ENCODE measurements at places on chromosomes 13 and 19.

DNA sequence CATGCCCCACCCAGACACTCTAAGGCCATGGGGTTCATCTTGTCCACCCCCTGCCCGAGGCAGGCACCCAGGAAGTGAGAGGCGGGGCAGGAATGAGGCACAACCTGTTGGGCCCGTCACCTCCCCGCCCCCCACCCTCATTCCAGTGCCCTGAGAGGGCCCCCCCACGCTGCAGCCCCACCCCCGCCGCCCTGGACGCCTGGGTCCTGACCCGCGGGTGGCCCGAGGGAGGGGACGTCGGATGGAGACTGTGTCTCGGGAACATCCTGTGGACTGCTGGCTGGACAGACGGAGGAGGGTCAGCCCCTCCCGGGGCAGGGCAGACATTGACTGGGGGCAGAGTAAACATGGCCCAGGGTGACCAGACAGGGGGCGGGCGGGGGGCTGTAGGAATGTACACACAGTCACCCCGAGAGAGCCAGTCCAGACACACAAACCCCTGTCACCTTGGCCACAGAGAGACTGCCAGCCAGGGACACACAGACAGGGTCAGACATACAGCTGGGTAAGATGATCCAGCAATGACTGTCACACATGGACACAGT lies 7.4 kb upstream of the JUNB start:
- no peak for DNase-seq

DNA sequence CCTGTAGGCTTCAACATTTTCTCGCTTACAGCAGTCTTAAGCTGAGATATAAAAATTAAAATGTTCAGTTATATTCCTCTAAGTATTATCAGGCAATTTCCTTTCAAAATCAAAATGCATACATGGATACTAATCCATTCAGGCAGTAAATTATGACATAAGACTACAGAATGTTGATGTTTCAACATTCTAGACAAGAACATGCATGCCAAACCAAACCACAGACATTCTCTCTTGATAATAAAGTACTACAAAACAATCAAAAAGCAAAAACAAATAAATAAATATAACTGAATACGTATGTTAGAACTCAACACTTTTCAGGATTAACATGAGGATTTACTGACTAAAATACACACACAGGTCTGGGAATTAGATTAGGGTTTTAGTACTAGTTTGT lies 7.7 kb downstream of the DIS3 start:
- no peak for DNase-seq

- no peak for DNase-seq
These were observed 17.3 kb downstream of the HMGB1 start for GRCh38 chr13:30448441-30448840.

DNA sequence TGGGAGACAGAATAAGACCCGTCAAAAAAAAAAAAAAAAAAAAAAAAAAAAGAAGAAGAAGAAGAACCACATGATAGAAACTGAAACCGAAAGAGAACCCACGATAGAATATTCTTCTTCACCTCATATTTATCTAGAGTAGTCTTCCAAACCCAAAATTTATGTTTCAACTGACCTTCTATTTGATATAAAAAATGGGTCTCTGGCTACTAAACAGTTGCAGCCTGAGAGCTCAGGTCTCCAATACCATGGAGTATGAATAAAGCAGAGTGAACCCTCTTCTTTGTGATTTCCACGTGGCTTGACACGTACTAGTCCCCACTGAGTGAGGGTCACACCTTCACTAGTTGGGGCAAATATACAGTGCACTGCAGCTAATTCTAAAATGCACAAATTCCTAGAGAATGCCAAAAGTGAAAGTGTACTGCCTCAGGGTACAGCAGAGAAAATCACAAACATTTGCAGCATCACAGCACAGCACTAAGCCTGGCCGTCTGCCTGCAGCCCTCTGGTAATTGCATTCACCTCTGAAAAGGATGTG lies 30.8 kb upstream of the RFC3 start:
- no peak for DNase-seq

- no peak for DNase-seq
These were observed 43.9 kb downstream of the RAP2A start for GRCh38 chr13:97477844-97478243.

- no peak for DNase-seq
These were observed 83.1 kb downstream of the TNFSF13B start for GRCh38 chr13:108352599-108352998.

DNA sequence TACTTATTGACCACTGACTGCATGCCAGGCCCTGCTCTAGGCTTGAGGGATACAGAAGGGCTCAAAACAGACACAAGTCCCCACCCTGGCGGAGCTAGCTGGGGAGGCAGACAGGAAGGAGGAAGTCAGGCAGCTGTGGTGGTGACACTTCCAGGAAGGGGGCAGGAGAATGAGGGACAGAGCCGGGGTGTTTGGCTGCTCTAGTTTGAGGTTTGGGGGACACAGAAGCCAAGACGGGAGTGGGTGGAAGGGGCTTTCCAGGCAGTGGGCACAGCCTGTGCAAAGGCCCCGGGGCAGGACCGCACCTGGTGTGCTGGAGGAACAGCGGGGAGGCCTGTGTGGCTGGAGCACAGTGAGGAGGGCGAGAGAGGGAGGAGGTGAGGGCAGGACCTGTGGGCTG lies 4.0 kb downstream of the MRPL54 start:
- no peak for DNase-seq

GRCh38 chr13:99214232-99214631 lies 13.6 kb downstream of the UBAC2 start:
- peak; percentile 50 for DNase-seq

DNA sequence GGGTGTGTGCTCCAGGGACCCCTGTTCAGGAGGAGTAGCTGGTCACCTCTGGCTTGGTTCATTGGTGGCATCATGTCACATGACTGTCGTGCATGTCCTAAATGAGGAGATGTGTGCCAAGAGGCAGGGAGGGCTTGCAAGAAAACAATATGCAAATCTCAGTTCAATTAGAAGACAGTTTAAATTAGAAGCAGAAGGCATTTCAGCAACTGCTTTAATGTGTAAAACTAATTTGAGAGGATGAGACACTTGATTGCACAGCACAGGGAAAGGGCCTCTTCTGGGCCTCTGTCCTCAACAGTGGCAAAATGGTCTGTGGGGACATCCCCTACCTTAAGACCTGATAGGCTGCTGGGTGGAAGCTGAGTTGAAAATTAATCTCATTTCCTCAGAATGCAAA lies 54.6 kb downstream of the SPATA13 start:
- peak; percentile 12 for DNase-seq

DNA sequence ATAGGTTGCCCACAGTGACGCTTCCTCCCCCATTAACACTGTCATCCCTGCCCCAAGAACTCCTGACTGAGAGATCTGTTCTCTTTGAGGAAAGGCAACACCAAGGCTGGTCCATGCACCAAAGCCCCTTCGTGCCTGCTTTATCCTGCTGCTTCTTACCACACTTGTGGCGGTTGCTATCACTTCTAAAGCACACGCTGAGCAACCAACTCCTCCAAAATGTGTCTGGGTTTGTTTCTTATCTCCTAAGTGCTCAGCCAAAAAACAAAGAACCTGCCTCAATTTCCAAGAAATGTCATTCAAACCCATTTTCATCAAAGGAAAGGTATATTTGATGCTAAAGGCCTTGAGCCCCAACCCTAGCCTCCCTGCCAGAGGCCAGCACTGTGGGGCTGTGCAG lies 14.6 kb downstream of the ATP7B start:
- DNase-seq = no peak

DNA sequence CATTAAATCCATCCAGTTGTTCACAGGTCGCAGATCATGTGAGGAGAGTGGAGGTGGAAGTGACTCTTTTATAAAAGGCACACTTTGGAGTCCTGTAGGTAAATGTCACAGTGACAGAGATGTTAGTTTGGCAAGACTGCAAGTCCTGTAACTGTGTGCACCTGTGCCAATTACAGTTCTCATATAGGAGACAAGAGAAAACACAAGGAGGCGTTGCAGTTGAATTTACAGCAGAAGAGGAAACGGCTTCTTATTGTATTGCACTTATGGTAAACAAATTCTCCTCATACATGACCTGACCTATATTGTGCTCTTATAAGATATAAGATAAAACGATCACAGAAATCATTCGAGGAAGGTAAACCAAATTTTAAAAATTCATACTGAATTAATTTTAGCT lies 732.8 kb upstream of the SLC10A2 start:
- DNase-seq = no peak

DNA sequence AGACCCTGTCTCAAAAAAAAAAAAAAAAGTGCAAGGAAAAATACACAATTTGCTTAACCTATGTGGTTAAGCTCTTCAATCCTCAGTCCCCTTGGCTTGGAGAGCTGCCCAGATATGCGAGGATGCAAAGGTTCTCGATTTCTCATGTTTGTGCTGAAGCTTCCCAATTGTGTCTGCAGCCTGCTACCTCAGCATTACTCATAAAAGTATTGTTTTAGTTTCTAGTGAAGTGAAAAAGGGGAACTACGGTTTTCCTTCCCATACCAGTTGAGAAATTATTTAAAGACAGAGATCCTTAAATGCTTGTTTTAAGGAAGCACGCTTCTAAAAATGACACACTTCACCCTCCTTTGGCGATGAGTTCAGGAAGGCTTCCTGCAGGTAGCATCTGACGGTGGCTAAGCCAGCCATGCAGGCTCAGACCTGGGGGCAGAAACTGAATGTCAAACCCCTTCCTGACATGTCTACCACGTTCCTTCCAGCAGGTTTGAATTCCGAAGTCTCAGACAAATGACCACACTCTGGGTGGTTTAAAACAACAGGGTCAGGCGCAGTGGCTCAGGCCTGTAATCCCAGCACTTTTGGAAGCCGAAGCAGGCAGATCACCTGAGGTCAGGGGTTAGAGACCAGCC lies 47.9 kb downstream of the RUBCNL start:
- DNase-seq = no peak

GRCh38 chr19:41918653-41919244 lies 9.5 kb downstream of the ERFL start:
- DNase-seq = no peak

GRCh38 chr19:10112895-10113591 lies 1.6 kb downstream of the P2RY11 start:
- peak; percentile 44 for DNase-seq

DNA sequence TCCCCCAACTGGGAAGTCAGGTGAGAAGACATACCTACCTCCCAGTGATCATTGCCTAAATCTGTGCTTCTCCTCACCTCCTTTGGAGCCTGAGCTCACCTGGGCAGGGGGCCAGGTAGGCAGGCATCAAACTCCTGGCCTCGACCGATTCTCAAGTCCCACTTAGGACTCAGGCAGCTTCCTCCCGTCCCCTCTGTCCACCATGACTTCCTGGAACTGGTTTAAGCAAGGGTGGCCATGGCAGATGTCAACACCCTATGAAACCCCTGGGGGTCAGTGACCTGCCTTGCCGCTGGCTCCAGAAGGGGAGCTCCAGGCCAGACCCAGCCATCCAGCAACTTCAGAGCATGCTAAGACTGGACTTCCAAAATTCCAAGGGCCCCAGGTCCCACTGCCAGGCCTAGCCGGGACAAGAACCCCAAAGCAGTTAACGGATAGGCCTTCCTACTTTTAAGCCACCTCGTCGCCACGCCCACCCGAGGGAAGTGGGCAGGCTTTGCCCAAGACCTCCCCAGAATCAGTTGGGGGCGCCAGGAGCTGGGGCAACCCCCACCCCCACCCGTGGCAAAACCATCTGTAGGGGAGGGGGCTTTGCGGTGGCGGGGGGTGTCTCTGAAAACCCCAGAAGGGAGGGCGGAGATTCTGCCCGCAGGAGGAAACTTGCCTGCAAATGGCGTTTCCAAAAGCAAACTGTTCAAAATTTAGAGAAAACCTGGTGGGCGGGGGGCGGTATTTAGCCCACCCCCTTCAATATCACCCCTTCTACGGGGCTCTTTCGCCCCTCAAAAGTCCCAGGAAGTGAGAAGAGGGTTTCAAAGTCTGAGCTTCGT lies 657 bp downstream of the PLIN3 start:
- DNase-seq = peak; percentile 68

GRCh38 chr13:30376426-30377311 lies 45.6 kb upstream of the UBE2L5 start:
- DNase-seq = no peak

- DNase-seq = peak; percentile 38
These were observed 607 bp downstream of the PLEKHJ1 start for GRCh38 chr19:2235381-2236063.

DNA sequence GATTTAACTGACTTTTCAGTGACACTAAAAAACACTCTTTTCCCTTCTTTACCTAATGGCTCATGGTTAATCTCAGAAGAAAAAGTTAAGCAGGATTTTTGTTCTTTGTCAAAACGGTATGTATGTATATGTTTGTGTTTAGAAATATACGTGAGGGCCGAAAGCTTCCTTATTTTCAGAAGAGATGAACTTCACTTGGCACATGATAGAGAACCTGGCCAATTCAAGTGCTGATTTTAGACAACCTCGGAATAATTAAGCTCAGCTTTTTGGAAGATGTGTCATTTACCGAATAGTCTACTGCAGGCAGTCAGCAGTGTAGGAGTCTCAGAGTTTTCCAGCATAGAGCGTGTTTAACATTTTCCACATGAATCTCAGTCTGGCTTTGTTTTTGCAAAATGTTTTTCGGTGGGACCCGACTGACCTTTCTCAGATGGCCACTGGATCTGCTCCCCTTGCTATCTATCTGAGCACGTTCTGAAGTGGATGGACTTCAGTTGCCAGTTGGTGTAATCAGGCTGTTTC lies 4.6 kb downstream of the RNASEH2B start:
- no peak for DNase-seq

DNA sequence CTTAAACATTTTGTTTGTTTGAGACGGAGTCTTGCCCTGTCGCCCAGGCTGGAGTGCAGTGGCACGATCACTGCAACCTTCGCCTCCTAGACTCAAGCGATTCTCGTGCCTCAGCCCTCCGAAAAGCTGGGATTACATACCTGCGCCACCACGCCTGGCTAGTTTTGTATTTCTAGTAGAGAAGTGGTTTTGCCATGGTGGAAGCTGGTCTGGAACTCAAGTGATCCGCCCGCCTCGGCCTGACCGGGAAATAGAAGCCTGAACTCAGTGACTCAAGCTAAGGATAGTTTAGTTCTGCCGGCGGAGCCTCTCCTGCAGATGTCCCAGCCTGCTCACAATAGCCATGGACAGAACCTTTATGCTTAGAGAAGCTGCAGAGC lies 53.0 kb upstream of the ZNF254 start:
- DNase-seq = no peak

- no peak for DNase-seq
These were observed at the start of gene FGF9 for GRCh38 chr13:21670883-21671619. FGF9 (plus strand) TSS chr13:21671073; CDS start chr13:21671913, 840 bp downstream.

GRCh38 chr13:39586151-39586550 lies 16.8 kb downstream of the LHFPL6 start:
- DNase-seq = no peak

GRCh38 chr19:57210381-57210780 lies 19.1 kb downstream of the ZNF264 start:
- no peak for DNase-seq

DNA sequence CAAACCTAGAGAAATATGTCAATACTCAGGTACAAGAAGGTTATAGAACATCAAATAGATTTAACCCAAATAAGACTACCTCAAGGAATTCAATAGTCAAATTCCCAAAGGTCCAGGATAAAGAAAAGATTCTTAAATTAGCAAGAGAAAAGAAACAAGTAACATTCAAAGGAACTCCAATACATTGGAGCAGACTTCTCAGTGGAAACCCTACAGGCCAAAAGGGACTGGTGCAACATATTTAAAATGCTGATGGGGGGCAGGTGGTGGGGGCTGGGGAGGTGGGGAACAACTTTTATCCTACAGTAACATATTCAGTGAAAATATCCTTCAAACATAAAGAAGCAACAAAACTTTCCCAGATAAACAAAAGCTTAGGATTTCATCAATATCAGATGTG lies 23.1 kb downstream of the ITGBL1 start:
- DNase-seq = no peak

All from eye (tissue), 1 donor.